ENCODE measurements at places on chromosomes 1 and 21.

DNA sequence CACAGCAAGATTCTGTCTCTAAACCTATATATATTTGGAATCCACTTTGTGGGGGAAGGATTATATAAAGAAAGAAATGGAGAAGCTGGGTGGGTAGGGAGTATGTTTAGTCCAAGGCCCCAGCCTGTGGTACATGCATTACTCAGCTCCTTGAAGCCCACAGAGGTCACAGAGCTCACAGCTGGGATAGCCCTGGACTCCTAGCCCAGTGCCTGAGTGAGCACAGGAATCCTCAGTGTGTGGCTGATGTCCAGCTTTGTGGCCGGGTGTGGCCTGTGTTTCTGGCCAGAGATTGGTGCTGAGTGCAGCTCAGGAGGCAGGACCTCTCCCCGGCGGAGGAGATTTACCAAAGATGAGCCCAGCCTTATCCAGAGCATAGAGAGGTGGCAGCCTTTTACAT is 7.6 kb downstream of the CAPN9 start:
- no peak for DNase-seq

- DNase-seq = no peak
Measured at GRCh38 chr21:15444118-15444960, 285.4 kb upstream of the USP25 start.

GRCh38 chr1:169326956-169327268 is 40.7 kb downstream of the NME7 start:
- no peak for DNase-seq

DNA sequence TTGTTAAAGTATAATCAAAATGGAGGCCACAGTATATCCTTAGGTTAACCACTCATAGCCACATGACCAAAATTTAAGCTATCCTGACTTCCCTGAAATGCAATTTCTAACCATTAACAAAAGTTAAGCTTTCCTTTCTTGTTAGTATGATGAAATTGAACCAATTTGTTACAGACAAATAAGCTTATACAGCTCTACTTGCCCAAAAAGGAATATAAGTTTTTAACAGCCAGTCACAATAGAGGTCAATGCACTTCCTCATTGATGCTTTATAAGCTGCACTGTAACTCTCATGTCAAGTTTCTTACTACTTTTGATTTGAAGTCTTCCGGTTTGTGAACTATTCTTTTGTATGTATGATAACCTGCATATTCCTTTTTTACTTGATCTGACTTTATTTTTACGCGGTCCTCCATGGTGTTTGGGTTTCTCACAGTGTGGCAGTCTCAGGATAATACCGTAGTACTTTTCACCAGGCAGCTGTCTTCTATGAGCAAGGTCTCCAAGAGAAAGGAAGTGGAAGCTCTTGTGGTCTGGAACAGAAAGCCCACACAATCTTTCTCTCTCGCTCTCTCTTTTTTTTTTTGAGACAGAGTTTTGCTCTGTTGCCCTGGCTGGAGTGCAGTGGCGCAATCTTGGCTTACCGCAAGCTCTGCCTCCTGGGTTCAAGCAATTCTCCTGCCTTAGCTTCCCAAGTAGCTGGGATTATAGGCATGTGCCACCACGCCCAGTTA is 331.6 kb downstream of the SRGAP2C start:
- no peak for DNase-seq

- DNase-seq = no peak
Measured at GRCh38 chr1:160144921-160145320, 6.5 kb upstream of the ATP1A4 start.

DNA sequence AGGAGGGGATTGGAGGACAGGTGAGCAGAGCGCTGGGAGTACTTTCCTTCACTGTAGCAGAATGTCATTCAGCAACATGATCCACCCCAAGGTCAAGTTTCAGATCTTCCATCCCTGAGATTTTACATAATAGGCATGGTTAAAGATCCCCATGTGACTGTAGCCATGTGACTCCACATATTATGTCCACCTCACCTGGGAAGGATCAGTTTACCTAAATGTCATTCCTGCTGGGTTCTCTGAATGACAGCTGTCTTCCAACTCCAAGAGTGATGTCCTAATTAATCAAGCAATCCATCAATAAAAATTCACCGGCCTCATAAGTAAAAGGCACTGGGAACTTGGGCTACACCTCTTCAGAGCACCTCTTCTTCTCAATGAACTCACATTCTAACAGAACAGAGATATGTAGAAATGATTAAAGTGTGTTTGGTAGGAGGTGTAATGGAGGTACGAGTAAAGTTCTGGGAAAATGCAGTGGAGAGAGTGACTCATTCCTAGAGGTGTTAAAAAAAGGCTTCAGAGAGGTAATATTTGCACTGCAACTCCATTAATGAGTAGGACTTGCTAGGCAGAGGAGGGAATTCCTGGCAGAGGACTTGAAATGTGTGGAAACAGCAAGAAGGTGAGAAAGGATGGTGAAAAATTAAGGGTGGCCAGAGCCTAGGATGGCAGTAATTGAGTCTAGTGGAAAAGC is 22.2 kb upstream of the MAPKAPK2 start:
- DNase-seq = no peak

GRCh38 chr1:68904477-68904876 is 407.6 kb upstream of the DEPDC1 start:
- DNase-seq = no peak

GRCh38 chr1:203031467-203031866 is 5.2 kb downstream of the PPFIA4 start:
- no peak for DNase-seq

GRCh38 chr1:14686701-14687100 is 88.2 kb downstream of the KAZN start:
- no peak for DNase-seq

DNA sequence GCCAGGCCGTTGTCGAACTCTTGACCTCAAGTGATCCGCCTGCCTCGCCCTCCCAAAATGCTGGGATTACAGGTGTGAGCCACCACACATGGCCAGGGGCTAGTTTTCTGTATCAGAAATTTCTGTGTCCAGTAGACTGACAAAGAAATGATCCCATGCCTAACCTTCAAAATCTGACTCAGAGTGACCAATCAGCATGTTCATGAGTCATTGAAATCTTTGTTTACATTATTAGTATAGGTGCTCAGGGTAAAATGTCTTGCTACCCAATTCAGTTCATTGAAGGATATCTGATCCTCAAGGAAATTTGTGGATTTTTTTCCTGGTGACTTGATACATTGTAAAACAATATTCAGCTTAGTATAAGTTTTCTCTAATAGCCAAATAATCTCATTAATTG is 11.0 kb upstream of the LDLRAD2 start:
- no peak for DNase-seq

GRCh38 chr1:7280347-7280960 is 490.6 kb upstream of the VAMP3 start:
- DNase-seq = no peak

DNA sequence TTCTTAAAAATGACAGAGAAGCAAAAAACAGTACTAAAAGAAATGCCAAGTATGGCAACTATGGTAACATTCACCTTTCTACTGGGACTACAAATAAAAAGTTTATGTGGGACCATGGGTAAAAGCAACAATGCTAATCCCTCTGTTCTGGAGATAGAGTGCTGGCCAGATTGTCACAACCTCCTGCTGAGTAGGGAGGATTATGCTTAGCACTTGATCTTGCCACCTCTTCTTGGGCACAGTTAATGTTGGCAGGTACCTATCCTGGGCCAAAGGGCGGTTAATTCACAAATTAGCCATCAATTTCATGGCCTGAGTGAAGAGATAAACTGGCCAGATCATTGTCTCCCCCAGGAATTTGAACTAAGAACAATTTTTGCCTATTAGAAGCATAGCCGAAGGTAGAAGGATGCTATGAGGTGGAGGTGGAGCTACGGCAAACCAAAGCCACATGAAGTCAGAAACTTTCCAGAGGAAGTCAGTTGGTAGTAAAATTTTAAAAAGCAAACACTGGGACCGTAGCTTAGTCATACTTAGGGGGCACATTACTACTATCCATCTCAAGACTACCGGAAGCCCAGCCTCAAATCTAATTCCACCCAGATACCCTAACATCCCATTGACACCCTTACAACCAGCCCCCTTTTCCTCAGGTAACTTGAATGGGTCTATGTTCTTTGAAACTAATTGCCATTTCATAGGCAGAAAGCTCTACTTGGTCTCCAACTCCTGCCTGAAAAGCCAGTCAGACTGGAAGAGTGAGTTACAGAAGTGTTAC is 2.7 kb downstream of the SCYL3 start:
- DNase-seq = no peak

DNA sequence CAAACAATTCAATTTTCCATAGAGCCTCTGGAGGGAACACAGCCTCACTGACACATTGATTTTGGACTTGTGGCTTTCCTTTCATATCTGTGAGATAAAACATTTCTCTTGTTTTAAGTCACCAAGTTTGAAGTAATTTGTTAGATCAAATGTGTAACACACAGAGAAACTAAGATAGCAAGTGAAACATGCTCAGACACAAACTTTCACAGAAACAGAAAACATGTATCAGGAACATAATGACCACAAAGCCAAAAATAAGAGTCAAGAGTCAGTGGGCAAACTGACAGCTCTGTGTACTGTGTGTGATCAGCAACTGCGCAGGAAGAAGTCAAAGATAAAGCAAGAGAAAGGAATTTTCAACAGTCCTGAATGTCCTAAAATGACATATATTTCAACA is 1237.5 kb downstream of the AMY1C start:
- DNase-seq = no peak

DNA sequence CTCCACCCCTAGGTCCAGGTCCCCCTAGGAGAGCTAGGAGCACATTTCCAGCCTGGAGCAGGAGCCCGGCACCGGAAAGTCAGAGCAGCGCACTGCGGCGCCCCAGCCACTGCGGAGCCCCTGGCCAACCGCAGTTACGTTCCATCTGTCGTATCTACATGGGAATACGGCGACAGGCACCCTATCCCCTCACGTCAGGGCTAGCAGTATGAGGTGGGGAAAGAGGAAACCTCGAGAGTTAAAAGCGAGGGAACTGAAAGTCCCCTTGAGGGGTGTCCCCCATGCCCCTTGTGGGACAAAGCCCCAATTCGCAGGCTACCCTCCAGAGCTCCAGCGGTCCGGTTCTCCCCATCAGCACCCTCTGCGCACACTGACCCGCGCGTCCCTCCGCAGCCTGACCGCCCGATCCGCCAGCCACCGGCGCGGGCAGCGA is 995 bp downstream of the COLGALT2 start:
- no peak for DNase-seq

GRCh38 chr1:58434181-58434580 is 112.3 kb downstream of the OMA1 start:
- no peak for DNase-seq

DNA sequence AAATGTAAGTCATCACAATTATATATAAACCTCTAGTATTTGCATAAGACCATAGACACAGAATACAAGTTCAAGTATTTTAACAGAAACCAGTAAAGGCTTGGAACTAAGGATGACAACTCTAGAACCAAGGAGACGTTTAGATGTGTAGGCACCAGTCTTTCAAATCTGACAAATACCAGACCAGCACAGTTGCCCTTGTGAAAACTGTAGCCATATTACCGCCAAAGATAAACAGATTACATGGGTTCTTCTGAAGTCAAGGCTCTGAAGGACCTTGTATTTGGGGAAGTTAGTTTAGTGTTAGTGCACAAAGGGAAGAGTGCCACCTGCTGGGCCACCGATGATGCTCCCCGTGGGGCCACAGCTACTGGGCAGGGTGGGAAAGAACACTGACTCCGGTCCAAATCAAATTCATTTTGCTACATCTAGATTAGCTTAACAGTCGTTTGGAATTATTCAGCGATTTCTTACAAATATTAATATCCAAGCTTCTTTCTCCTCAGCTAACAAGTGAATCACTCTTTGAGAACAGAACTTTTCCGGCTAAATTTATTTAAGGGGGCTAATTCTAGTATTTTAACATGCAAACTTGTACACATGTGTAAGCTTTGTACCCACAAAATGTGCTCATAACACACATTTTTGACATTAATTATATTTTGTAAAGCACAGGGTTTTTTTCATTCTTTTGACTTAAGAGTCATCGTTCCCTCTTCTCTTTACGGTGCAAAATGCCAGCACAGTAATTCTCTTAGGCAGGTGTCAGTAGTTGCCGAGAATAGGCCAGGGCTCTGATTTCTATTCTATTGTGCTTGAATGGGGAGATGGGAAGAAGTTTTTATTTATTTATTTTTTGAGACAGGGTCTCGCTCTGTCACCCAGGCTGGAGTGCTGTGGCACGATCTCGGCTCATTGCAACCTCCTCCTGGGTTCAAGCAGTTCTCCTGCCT is 8.0 kb upstream of the NIBAN1 start:
- DNase-seq = no peak

DNA sequence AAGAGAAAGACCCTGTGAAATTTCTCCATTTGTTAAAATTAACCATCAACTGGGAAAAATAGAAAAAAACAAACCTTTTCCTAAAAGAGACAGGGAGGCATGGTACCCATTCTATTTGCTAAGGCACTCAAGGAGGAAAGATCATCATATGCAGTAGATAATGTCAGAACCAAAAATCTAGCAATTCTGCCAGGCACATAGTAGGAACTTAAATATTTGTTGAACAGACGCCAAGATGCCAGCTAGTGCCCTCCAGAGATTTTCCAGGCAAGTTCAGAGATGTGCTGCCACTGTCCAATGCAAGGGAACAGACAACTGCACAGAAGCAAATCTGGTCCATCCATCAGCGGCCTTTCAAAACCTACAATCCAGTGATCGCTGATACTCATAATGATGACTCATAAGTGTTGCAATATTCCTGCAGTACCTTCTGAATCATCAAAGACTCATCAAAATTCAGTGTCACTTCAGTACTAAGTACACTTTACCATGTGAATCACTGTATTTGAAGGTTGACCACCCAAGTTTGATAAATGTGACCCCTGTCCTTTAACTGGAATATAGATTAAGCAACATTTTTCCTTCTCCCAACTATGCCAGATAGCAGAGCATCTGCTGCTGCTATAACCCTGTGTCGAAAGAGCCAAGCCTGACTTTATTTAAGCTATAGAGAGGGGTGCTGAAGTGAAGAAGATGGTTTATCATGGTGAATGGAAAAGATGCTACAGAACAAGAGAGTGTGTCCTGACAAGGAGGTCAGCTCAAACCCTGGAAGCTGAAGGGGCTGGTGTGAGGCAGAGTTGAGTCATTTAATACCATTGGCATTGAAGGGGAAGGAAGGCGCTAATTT is 99.1 kb downstream of the MT1HL1 start:
- no peak for DNase-seq

GRCh38 chr1:88802404-88802803 is 89.0 kb downstream of the GTF2B start:
- DNase-seq = no peak

GRCh38 chr1:107487506-107487905 is 346.7 kb downstream of the NTNG1 start:
- DNase-seq = no peak

DNA sequence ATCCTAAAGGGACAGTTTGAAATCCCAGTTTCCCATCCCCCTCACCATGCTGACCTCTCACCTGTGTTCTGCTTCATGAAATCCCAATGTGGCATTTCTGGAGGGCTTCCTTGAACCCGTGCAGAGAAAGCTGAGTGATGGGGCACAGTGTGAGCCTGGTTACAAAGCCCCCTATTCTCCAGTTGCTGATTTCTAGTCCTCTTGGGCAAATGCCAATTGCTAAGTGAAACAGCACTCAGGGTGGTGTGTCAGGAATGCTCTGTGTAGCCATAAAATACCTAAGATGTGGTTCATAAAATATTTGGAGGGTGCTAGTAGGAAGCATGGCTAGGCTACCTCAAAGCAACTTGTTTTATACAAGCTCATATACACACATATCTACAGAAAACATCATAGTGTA is 32.0 kb downstream of the SUSD4 start:
- no peak for DNase-seq

GRCh38 chr1:45430490-45430889 is 60.5 kb downstream of the TESK2 start:
- no peak for DNase-seq

GRCh38 chr1:52234708-52235107 is 92.8 kb downstream of the ZFYVE9 start:
- DNase-seq = no peak

- DNase-seq = no peak
Measured at GRCh38 chr1:240343045-240343444, 251.4 kb downstream of the FMN2 start.

Measured in NCI-H1417 treated with DMSO at 0.1 percent for 48 hours (cell line).